Effector CD4-positive, alpha-beta T cell (primary cell): ENCODE measurements at places on chromosomes 1 and 21.

DNA sequence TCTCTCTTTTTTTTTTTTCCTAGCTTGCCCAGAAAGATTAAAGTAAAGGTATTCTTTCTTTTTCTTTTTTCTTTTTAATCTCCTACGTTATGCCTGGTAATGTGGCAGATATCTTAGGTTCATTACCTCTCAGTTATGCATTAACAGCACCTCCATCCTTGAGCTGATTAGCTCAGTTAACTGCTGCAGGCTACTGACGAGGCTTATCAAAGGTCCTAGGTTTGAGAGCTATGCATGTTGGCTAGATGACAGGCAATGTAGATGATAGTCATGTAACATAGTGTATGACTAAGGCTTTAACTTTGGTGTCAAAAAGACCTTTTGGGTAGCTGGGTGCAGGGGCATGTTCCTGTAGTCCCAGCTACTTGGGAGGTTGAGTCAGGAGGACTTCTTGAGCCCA, 53.7 kb upstream of the CACYBP start:
- DNase-seq, result no peak

DNA sequence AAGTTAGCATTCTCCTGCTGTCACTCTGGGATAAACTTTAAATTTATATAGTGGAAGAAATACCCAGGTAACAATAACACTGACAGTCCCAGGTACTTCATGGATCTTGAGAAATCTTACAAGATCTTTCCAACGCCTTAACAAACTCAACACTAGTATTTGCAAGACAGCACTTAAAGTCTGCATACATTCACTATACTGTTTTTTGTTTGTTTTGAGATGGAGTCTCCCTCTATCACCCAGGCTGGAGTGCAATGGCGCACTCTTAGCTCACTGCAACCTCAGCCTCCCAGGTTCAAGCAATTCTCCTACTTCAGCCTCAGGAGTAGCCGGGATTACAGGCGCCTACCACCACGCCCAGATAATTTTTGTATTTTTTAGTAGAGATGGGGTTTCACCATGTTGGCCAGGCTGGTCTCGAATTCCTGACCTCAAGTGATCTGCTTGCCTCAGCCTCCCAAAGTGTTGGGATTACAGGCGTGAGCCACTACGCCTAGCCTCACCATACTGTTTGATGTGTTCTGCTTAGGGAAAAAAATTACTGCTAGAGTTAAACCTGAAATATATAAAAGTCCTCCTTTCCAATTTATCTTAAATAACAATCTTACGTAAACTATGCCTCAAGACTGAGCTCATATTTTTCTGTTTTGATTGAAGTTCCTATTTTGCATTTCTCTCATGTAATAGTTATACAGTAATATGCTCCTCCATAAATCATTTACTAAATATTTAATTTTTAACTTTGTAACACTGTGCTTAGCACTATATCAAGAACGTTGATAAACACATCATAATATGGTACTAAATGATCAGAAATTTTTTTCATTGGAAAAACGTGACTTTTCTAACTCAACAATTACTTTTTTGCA, 17.5 kb downstream of the EYA3 start:
- no peak for DNase-seq

GRCh38 chr1:199460933-199461332, 566.6 kb upstream of the NR5A2 start:
- DNase-seq, result no peak

GRCh38 chr1:89826594-89826993, 5.8 kb downstream of the LRRC8D start:
- DNase-seq, result no peak

GRCh38 chr1:14713077-14713476, 114.6 kb downstream of the KAZN start:
- DNase-seq, result no peak

GRCh38 chr1:212918824-212919223, 31.5 kb upstream of the VASH2 start:
- no peak for DNase-seq

DNA sequence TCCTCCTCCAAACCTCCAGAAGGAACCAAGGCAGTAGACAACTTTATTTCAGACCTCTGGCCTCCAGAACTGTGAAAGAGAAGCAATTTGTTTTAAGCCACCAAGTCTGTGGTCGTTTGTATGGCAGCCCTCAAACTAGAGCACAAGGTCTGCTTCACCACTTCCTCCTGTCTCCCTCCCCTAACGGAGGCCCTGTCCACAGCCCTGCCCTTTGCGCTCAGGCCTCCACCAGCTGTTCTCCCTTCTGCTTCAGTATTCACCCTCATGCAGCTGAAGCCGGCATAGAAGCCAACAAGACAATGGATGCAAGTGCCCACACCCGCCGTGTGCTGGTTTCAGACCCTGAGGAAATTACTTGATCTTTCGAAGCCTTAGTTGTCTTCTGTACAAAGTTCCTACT, 364.1 kb downstream of the HHAT start:
- DNase-seq, result no peak

- no peak for DNase-seq
These were observed 17.6 kb downstream of the SHISA4 start for GRCh38 chr1:201906336-201906735.

DNA sequence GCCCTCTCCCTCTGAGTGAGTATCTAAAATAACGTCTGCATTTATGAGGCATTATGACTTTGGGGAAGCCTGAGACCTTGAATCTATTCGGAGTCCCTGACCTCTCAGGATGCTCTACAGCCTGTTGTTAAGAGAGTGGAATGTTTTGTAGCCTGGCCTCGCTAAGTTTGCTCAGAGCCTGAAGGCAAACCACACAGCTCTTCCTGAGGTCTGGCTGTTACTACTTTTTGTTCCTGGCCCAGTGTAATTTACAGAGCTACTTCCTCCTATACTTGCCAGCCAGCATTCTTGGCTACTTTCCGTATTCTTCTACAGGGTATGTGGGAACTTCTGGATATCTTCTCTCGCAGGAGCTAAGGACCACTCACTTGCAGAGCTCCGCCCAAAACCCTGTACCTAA, 3.6 kb upstream of the ZMYM4 start:
- no peak for DNase-seq

GRCh38 chr1:229059671-229060539, 211.0 kb upstream of the RAB4A start:
- no peak for DNase-seq

DNA sequence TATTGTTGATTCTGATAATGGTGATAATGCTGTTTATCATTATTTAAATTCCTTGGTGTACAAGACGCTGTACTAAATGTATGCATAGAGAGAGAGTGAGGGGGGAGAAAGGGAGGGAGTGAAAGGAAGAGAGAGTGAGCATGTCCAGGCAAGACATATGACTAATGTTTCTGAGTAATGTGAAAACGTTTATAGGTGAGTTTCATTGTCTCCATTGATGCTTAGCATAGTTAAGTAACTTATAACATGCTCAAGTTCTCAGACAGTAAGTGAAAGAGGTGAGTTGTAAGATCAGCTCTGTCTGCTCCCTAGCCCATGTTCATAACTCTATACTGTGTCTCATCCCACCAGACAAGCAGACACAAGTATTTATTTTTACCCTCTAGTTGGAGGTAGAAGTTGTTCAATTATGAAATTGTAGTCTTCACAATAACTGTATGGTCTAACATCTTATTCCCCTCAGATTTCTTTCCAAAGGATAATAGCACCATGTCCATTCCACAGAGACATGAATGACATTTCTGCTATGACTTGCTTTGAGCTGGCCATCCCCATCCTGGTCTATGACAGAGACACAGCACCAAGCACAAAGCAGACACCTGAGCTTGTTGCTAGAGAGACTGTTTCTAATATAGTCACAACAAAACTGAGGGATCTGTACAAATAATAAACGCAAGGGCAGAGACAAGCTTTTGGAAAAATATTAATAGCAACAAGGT, 285.1 kb downstream of the CACNA1E start:
- no peak for DNase-seq

GRCh38 chr1:181783208-181783607, 278.3 kb downstream of the ZNF648 start:
- DNase-seq, result no peak

GRCh38 chr1:197577580-197577979, 197.7 kb downstream of the DENND1B start:
- no peak for DNase-seq

GRCh38 chr1:90728502-90729287, 11.6 kb upstream of the BARHL2 start:
- no peak for DNase-seq

- no peak for DNase-seq
These were observed 28.1 kb upstream of the CSF1 start for GRCh38 chr1:109882288-109883245.

DNA sequence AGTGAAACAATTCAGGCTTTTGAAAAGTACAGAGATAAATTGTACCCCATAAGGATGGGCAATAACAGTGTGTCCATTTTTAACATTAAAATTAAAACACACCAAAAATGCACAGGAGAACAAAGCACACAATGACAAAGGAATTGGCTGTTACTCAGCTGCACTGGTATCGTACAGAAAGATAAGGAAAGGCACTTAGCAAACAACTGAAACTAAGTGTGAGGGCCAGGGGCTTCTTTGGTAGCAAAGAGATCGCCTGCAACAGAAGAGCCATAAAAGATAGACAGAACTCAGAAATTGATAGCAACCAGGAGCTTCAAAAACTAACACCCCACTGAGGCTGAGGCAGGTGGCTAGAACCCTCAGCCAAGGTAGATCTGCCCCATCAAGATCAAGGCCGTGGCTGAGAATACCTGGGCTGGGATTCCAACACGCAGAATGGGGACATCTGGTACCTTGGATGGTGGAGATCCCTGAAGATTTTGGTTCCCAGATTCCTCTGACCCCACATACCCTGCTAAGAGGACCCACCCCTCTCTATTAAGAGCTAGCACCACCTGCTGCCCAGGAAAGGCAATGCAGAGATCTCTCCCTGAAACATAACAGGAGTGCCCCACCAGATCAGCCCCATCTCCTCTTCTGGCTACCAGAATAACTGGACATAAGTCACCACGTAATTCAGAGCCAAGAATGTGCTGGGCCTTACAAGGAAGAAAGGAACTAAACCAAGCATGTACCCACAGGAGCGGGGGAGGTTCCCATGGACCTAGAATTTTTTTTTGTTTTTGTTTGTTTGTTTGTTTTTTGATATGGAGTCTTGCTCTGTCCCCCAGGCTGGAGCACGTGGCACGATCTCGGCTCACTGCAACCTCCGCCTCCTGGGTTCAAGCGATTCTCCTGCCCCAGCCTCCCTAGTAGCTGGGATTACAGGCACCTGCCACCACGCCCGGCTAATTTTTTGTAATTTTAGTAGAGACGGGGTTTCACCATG, 16.2 kb downstream of the PLEKHO1 start:
- DNase-seq, result peak; percentile 33

- DNase-seq, result no peak
These were observed 878 bp downstream of the OR11L1 start for GRCh38 chr1:247840818-247841217.

GRCh38 chr1:183830389-183830788, 25.5 kb downstream of the RGL1 start:
- no peak for DNase-seq

- no peak for DNase-seq
These were observed 21.6 kb downstream of the TCEA3 start for GRCh38 chr1:23403038-23403336.

- no peak for DNase-seq
These were observed 128.7 kb downstream of the ACTL8 start for GRCh38 chr1:17883662-17884395.

- no peak for DNase-seq
These were observed 86.8 kb upstream of the HIVEP3 start for GRCh38 chr1:42005530-42005929.

DNA sequence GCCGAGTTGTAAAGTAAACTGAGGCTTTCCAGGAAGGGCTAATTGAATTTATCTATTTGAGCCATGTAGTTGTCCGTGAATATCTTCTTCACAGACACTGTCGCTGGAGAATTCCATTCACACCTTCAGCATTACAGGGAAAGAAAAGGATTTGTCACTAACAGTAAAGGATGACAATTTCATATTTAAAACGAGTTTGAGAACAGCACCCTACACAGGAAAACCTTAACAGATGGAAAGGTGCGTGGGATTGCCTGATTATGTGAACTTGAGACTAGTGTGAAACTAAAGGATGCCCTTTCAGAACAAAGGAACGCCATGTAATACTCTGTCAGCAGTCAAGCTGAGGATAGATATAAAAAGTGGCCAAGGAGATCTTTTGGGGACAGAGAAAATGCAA, 492.5 kb upstream of the ADGRL2 start:
- no peak for DNase-seq

- no peak for DNase-seq
These were observed 32.5 kb downstream of the RGS13 start for GRCh38 chr1:192668409-192668983.

- DNase-seq, result no peak
These were observed 47.3 kb upstream of the SLC44A3 start for GRCh38 chr1:94772845-94773244.

DNA sequence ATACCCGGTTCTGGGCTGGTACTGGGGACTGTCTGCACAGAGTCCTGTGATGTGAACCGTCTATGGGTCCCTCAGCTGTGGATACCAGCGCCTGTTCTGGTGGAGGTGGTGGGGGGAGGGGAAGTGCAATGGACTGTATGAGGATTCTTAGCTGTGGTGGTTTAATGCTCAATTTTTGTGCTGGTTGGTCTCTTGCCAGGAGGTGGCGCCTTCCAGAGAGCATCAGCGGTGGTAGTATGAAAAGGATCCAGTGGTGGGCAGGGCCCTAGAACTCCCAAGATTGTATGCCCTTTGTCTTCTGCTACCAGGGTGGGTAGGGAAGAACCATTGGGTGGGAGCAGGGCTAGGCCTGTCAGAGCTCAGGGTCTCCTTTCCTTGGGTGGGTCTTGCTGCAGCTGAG, 89.4 kb upstream of the B3GALT2 start:
- DNase-seq, result no peak

DNA sequence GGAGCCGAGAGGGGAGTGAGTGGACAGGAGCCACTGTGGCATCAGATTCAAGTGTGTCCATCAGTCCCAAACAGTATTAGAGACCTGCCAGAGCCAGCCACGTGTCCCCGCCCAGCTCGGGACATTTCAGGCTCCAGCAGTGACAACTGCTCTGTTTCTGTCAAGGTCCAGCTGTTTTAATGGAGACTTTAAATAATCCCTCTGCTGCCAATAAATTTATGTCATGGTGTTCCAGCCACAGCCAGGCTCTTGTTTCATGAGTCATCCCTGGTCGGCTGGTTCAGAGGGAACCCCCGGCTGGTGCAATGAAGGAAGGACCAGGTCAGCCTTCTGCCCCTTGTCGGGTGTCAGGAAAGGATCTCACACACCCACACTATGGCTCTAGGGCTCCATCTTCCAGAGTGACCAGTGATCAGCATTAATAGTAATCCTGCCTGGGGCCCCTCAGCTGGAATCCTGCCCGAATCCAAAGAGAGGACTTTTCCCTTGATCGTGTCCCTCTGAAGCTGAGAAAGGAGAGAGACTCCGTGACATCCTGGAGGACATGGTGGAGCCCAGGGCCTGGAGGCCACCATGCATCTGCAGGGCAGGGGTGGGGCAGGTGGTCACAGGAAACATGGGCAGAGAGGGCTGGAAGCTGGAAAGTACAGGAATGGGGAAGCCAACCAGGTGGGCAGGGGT, 197.3 kb downstream of the MATN1 start:
- DNase-seq, result no peak

GRCh38 chr1:192311281-192311680, 5.5 kb upstream of the RGS21 start:
- no peak for DNase-seq

GRCh38 chr1:36835017-36835695, 199.2 kb downstream of the GRIK3 start:
- DNase-seq, result no peak

GRCh38 chr1:85259912-85260274, 431 bp upstream of the C1orf52 start:
- DNase-seq, result no peak

GRCh38 chr1:180211860-180212229, 18.2 kb upstream of the LHX4 start:
- no peak for DNase-seq

- DNase-seq, result no peak
These were observed 265.2 kb upstream of the B3GALT2 start for GRCh38 chr1:193451606-193452005.
